Pancreas (tissue), 10 donors: ENCODE measurements at places on chromosomes 13 and 19. TPM values are rescaled to one million over a fixed set of nuclear protein-coding genes. Genes with fewer than 3 reads are reported as not detected.

The MIDN gene
- 36.6 TPM for polyA plus RNA-seq

The ZFP30 gene
- 2.9 TPM for polyA plus RNA-seq

The VSIG10L gene
- 0.94 TPM for polyA plus RNA-seq

The MTUS2 gene
- polyA plus RNA-seq: 3.5 TPM

DNA sequence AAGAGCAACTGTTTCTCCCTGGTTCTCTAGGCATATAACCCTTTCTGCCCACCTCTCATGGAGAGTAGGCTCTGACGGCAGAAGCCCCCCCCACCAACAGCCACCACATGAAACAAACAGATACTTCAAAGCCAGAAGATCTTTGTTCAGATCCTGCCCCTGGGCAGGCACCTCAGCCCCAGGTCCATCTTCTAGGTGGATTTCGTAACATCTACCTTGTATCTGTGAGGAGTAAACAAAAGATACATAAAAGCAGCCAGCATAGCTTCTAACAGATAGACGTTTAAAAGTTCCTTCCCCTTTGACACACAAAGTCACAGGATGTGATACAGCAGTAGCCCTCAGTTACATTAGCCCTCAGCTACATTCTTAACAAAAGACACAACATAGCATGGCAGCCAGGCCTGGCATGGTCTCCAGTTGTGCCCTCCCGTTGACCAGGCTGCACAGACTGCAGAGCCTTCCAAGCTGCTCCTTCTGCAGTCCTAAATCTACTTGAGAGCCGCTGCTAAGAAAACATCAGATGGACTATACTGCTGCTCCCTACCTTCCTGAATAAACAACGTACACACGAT is 35.4 kb downstream of the BRD4 start:
- peaks cover 64% of the 10 kb centered on the region for H3K4me1 ChIP-seq
- H3K4me3 ChIP-seq: no peak overlapping the region
- no peak overlapping the region for H3K27ac ChIP-seq
- H3K36me3 ChIP-seq: no peaks in the 10 kb centered on the region
- no peaks in the 10 kb centered on the region for H3K27me3 ChIP-seq

DNA sequence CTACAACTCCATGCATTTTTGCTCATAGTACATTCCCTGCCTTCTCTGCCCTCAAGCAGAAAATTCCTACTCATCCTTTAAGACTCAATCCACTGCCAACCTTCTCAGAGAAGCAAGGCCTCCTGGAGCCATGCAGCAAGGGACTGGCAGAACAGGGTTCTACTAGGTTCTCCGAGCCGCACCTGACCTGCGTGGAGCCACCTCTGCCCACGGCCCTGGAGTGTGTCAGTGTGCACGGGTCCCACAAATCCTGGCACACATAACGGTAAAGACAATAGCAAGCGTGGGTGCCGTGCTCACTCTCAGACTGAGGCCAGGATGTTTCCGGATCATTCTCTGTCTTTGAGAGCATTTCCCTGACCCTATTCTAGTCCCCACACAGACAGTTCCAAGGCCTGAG is 30.0 kb downstream of the SOX1 start:
- no peak for DNase-seq
- no peak overlapping the region for H3K4me3 ChIP-seq
- no peak overlapping the region for H3K27ac ChIP-seq
- H3K36me3 ChIP-seq: no peaks in the 10 kb centered on the region

DNA sequence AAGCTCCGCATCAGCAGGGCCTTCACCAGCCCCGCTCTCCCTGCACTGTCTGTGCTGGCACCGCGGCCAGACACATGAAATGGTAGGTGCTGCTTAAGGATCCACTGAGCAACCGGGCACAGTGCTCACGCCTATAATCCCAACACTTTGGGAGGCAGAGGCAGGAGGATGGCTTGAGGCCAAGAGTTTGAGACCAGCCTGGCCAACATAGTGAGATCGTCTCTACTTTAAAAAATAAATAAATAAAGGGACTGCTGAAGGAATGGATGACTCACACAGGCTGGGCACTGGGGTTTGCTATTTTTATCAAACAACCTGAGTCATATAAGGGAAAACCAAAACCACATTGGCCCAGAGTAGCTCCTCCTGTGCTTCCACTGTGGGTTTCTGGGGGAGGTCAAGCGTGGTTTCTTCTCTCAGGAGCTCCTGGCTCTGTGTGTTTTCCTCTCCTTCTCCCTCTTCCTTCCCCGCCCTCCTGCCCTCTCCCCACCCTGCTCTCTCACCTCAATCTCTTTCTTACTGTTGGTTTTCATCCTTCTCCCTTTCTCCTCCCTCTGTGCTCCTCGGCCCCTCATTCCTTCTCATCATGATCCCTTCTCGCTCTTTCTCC is 21.3 kb downstream of the VRK3 start:
- no peaks in the 10 kb centered on the region for H3K4me1 ChIP-seq
- H3K27ac ChIP-seq: no peak overlapping the region
- no peaks in the 10 kb centered on the region for H3K27me3 ChIP-seq
- peaks cover 17% of the 10 kb centered on the region for H3K36me3 ChIP-seq
- DNase-seq: no peak
- no peak overlapping the region for H3K4me3 ChIP-seq

- H3K27ac ChIP-seq: no peak overlapping the region
- H3K36me3 ChIP-seq: no peaks in the 10 kb centered on the region
- H3K4me1 ChIP-seq: no peaks in the 10 kb centered on the region
- DNase-seq: no peak
- no peak overlapping the region for H3K4me3 ChIP-seq
- no peaks in the 10 kb centered on the region for H3K27me3 ChIP-seq
These were observed 1.5 kb upstream of the CGB7 start for GRCh38 chr19:49059053-49059452.

GRCh38 chr19:28553005-28553404 is 659.9 kb downstream of the UQCRFS1 start:
- no peaks in the 10 kb centered on the region for H3K4me1 ChIP-seq
- no peak overlapping the region for H3K4me3 ChIP-seq
- H3K27me3 ChIP-seq: no peaks in the 10 kb centered on the region

GRCh38 chr13:24066405-24067295 is 93.9 kb upstream of the SPATA13 start:
- H3K27me3 ChIP-seq: no peaks in the 10 kb centered on the region
- no peak overlapping the region for H3K4me3 ChIP-seq
- H3K27ac ChIP-seq: no peak overlapping the region
- H3K36me3 ChIP-seq: no peaks in the 10 kb centered on the region
- no peaks in the 10 kb centered on the region for H3K4me1 ChIP-seq
- DNase-seq: no peak

DNA sequence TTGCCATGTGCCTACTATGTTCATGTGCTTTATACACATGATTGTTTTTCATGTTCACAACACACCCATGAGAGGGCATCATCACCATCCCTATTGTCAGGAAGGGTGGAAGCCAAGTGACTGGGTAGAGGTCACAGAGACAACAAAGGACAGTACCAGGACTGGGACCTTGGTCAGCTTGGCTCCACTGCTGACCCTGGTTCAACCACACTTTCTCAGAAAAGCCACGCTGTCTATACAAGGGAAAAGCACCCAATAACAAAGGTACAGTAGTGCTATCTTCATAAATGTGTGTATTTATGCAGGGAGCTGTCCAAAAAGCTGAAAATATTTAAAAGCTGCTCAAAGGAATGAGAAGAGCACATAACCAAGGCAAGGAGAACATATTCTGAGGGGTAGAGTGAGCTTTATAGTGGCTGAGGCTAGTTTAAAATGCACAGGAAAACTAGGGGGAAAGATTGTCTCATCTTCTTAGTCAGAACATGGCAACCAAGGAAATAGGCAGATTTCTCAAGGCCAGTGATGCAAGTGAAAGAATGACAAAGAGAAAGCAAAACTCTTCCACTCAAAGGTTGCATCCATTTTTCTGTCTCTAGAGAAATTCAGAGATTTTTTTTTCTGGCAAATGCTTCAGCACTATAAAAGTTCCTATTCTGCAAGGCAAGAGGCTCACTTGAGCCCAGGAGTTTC is 415.0 kb downstream of the FOXO1 start:
- no peak for DNase-seq
- no peak overlapping the region for H3K27ac ChIP-seq

GRCh38 chr19:2053601-2054389 is 2.8 kb upstream of the MKNK2 start:
- no peaks in the 10 kb centered on the region for H3K27me3 ChIP-seq
- H3K36me3 ChIP-seq: no peaks in the 10 kb centered on the region
- H3K4me3 ChIP-seq: no peak overlapping the region

- no peak for DNase-seq
- no peaks in the 10 kb centered on the region for H3K36me3 ChIP-seq
- H3K4me3 ChIP-seq: no peak overlapping the region
- no peaks in the 10 kb centered on the region for H3K4me1 ChIP-seq
- H3K27me3 ChIP-seq: no peaks in the 10 kb centered on the region
- no peak overlapping the region for H3K27ac ChIP-seq
These were observed 626.1 kb downstream of the DACH1 start for GRCh38 chr13:71240911-71241310.

- H3K4me3 ChIP-seq: no peak overlapping the region
- no peak overlapping the region for H3K27ac ChIP-seq
- no peaks in the 10 kb centered on the region for H3K36me3 ChIP-seq
These were observed 86.2 kb upstream of the USP29 start for GRCh38 chr19:57033576-57033975.

DNA sequence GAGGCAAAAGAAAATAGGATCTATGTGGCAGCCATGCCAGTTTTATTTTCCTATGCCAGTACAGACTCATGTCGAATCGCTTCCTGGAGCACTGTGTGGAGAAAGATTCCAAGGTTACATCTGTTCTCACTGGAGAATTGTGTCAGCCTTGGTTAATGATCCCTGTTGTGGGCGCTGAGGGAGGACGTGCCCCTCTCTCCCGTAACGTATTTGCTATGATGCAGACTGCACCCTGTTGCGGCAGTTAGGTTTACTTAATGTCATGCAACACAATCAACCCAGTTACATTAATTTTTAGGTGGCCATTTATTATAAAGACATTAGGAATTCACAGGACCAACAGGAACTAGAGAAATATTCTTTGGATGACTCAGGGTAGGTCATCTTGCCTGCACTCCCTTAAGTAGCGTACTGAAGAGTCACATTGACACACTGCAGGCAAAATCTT is 892.9 kb downstream of the EFNB2 start:
- H3K4me3 ChIP-seq: no peak overlapping the region
- no peaks in the 10 kb centered on the region for H3K36me3 ChIP-seq
- H3K27ac ChIP-seq: no peak overlapping the region
